ENCODE measurements at places on chromosomes 2 and 18.

GRCh38 chr2:41078341-41078740, 626.5 kb upstream of the SLC8A1 start:
- no peak for DNase-seq

- DNase-seq: no peak
Observed at GRCh38 chr2:136407117-136407951, 289.4 kb upstream of the CXCR4 start.

DNA sequence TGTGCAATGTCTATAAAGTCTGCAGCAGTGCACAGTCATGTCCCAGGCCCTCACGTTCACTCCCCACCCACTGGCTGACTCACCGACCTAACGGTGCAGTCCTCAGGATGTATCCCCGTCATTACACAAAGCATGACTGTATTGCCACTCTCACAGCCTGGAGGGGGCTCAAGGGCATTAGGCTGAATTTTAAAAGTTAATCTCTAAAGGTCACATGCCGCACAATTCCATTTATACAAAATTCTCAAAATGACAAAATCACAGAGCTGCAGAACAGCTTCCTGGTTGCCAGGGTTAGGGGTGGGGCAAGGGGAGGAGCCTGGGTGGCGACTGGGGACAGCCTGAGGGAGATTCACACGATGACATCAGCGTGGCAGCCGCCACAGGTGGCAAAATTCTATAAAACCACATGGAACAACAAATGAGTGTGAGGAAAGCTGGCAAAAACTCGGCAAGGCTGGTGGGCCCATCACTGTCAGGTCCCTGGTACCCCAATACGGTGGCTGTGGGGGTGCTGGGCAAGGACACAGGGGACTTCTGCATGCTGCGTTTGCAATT, 97.6 kb downstream of the NDUFA10 start:
- DNase-seq: peak; percentile 72

DNA sequence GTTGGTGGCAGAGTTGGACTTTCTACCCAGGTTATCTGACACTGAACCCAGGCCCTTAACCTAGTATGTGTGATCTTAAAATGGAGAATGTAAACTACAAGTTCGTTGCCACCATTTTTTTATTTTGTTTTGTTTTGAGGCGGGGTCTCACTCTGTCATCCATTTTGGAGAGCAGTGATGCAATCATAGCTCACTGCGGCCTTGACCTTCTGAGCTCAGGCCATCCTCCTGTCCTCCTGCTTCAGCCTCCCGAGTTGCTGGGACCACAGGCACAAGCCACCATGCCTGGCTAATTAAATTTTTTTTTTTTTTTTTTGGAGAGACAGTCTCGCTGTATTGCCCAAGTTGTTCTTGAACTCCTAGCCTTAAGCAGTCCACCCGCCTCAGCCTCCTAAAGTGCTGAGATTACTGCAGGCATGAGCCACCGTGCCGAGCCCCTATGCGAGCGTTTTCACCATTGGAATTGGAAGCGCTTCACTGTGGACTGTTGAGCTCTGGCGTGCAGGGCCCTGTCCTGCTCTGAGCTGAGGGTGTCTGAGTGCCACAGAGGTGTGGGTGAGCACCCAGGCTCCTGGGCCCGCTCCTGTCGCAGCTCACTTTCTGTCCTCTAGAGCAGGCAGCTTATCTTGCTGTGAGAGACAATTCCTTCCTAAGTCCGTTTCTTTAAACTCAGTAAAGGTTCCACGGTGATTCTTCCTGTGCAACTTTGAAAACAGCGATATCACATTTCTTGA, 186.9 kb downstream of the LDLRAD4 start:
- no peak for DNase-seq

DNA sequence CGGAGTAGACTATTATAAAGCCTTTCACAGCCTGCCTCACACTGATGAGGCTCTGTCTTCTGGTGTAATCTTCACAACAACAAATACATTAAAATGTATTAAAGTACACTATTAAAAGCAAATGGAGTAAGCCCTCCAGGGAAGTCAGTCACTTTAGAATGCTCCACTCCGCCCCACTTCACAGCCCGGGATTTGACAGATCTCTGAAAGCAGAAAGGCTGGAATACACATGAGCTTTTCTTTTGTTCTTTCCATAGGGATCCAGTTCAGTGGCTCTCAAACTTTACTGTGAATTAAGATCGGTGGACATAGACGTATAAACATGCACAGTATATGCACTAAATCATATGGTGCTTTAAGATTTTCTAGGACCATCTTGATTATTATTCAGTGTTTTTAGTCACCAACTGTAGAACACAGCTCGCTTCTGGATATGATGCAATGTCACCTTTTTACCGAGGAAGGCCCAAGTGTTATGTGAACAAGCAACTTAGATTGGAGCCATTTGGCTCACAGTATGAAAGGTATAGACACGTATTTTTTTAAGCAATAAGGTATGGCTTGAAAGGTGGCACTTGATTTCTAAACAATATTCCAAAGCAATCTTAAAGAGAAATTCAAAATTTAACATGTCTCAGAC, 151.1 kb downstream of the PRKCE start:
- DNase-seq: no peak

All from activated T-cell treated with anti-CD3 and anti-CD28 coated beads, Interleukin-2, amount 50 U/mL, for 24 hours (primary cell).